ENCODE measurements at places on chromosomes 11 and 22.

DNA sequence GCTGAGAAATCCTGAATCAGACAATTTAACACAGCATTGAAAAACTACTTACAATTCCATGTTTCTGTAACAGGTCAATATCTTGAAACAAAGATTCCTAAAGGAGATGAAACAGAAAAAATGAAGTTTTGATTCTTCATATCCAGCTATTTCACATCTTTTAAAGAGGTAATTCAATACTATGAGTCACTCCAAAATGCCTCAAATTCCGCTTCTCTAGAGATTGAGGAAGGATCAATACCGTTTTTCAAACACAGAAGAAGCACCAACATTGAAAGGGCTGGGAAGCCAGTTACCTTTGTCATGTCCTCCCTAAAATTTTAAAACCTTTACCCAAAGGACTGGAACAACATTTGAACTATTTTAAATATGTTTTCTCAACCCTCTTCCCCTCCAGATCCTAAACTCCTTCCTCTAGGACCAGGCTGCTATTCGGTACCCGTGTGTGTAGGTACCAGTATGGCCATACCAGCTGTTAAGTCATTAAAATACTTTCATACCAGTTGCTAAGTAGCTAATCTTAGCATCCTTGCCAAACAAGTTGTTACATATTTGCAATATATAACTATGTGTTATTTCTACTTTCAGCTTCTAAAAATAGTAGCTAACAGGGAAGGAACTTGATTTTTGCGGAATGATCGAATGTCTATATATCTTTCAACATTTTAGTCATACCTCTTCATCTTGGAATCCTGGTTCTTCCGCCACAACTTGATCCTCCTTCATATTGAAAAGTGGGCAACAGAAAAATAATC, 2.3 kb downstream of the DMC1 start:
- DNase-seq, result no peak

- no peak for DNase-seq
Observed at GRCh38 chr11:11780858-11781257, 60.9 kb upstream of the USP47 start.

GRCh38 chr11:74169738-74170458, 904 bp downstream of the C2CD3 start:
- DNase-seq, result no peak

DNA sequence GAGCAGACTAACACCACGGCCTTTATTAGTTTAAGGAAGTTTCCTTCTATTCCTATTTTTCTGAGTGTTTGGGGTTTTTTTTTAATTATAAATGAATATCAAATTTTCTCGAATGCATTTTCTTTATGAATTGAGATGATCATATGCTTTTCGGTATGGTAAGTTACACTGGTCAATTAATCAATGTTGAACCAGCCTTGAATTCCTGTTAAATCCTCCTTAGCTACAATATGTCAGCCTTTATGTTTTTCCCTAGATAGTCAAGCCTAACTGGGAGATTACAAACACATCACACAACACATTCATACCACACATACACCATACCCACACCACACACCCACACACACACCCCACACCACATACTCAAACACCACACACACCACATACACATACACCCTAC, 247.6 kb downstream of the BRD1 start:
- no peak for DNase-seq

DNA sequence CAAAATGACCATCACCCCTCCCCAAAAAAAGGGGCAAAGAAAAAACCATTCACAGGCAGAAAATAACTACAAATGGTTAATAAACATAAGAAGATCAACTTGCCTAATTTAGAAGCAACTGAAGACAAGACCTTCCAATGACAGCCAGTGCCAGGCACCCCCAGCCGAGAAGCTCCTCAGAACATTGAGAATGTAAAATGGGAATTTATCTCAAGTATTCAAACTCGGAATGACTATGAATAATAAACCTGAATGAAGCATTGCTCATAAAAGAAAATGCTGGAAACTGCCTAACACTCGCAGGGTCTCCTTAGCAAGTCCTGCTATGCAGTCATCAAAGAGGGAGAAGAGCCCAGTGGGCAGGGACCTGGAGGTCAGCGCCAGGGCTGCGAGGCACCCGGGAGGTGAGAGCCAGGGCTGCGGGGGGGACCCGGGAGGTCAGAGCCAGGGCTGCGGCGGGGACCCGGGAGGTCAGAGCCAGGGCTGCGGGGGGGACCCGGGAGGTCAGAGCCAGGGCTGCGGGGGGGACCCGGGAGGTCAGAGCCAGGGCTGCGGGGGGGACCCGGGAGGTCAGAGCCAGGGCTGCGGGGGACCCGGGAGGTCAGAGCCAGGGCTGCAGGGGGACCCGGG, 23.2 kb upstream of the MOB2 start:
- DNase-seq, result no peak

GRCh38 chr22:29654420-29654819, 51.0 kb downstream of the NF2 start:
- DNase-seq, result no peak

DNA sequence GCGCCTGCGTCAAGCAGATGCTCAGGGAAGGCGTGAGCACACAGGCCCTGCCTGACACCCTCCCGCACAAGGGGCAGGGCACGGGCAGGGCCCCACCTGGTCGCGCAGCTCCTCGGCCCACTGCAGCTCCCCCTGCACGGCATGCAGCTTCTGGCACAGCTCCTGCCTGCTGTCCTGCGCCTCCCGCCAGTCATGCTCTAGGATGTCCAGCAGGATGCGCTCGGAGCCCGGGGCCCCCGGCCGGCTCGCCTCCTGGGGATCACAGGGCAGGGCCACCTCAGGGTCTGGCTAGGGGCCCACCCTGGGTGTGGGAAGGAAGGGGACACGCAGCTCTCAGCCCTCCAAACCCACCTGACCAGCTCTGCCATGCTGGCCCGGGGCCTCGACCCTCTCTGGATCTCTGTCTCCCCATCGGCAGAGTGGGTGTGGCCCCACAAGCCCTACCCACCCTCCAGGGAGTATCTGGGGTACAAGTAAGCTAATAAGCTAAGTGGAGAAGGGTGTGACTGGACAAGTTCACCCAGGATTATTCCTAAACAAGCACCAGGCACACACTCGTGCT, 10.7 kb downstream of the CARD10 start:
- DNase-seq, result no peak

DNA sequence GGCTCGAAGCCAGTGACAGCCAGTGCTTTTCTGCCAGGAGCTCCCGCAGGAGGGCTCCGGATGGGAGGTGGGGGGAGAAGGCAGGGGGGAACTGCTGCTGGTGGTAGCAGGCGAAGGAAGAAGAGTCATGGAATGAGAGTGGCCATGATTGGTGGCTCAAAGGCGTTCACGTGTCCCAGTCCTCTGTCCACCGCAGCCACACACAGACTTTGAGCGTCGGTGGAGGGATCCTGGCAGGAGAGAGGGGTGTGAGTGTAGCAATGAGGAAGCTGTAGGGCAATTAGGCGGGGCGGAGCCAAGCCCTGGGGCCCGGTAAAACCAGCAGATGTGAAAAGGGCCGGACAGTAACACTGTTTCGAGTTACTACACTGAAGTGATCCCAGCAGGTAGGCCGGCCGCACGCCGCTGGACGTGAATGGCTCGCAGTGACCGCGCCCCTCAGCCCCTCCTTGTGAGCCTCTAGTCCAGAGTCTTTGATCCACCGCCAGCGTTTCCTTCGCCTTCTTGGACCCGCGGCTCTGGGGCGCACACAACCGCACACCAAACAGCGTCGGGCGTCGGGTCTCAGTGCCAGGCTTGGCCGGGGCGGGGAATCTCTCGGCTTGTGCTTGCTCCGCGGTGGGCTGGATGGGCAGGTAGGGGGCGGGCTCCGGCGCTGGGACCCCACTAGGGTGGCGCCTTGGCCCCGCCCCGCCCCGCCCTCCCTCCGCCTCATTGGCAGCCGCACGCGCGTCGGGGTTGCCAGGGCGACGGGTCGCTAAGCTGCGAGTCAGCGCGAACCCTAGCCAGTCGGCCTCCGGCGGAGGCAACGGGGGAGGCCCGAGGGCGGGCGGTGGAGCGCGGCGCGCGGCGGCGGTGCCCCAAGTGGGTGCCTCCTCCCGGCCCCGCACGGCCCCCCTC, at the start of gene LRRC10B:
TSS of gene LRRC10B (plus strand) at position 788 of the 900 bp plus-strand sequence. CDS start 250 bp downstream, outside the sequence.
- DNase-seq, result peak; percentile 86

DNA sequence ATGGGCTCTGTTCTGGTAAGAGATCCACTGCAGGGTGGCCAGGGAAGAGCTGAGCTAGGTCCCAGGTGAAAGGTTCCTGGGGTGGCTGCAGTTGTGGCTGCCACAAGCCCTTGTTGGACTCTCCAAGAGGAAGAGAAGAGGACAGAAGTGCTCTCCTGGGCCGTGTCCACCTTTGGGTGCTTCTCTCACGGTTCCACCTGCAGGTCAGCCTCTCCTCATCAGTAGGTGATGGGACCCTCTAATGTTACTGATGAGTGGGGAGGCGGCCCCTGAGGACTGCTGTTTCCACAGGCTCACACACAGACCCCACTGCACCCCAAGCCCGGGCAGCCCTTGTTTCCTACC, 804.9 kb downstream of the BRD1 start:
- no peak for DNase-seq

DNA sequence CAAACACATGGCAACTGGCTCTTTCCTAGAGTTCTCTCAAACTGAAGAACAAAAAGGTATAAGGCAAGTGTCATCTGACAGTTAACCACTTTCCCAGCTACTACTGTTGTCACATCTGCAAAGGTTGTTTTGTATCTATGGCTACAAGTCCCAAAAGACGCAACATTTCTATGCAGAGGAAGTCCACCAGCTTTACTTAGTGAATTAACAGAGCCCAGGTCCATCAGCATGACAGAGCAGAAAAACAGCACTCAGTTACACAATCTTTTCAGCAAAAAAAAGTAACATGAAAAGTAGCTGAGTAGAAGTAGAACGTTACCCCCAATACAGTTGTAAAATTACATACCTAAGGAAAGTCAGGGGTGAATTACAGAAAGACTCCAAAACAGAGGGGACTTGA, 12.1 kb downstream of the CPSF7 start:
- DNase-seq, result no peak

- no peak for DNase-seq
Observed at GRCh38 chr11:24556693-24557092, 59.8 kb downstream of the LUZP2 start.

DNA sequence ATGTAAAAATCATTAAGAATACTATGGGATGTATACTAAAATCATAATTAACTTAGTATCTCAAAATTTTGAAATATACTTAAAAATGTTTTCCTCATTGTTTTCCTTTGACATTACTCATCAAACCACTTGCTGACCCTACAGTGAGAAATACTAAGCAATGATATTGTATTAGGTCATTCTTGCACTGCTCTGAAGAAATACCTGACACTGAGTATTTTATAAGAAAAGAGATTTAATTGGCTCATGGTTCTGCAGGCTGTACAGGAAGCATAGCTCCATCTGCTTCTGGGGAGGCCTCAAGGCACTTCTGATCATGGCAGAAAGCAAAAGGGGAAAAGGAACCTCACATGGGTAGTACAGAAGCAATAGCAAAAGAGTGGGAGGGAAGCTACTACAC, 950.9 kb upstream of the CHORDC1 start:
- DNase-seq, result no peak

DNA sequence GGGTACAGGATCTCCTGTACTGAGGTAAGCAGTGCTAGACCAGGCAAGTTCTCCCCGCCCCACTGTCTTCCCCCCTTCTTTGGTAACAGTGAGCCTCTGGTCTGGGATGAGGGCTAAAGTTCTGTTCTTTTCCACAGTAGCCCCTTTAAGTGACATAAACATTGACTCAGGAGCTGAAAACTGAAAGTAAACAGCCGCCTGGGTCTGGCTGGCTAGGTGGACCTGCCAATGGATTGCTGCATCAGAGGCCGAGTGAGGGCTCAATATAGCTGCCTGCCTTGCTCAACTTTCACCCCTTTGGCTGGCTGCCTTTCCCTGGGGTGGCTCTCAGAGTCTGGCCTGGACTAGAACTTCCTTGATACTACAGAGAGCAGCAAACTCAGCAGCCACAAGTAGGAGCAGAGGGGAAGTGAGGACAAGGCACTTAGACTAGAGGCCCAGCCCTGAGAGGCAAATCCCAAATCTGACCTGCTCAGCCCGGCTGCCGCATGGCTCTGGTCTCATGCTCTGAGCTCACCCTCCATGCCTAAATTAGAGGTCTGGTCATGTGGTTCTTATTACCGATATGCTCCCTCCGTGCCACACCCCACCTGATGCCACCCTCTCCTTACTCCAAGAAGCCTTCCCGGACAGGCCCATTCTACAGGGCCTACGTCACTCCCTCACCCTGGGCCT, 9.6 kb upstream of the UCP3 start:
- no peak for DNase-seq

GRCh38 chr11:10550503-10551289, 9.7 kb upstream of the RNF141 start:
- no peak for DNase-seq

DNA sequence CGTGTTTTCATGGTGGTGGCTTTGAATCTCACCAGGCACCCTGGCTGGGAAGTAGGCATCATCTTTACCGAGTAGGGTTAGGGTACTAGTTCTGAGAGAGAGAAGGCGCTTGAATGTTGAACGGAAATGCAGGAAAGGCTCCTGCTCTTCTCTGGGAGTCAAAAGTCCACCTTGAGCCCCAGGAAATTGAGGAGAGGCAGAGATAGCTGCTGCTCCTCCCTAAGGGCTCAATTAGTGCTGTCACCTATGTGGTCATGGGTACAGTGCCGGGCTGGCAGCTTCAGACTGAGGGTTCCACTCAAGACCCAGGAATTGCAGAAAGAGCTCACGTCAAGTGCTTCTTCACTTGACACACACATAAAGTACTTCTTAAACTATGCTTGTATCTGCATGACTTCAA, 1.7 kb downstream of the CCDC157 start:
- DNase-seq, result no peak

- no peak for DNase-seq
Observed at GRCh38 chr11:34640050-34640923, 19.4 kb downstream of the EHF start.

GRCh38 chr11:27234043-27234668, 128.9 kb downstream of the CCDC34 start:
- peak; percentile 35 for DNase-seq

DNA sequence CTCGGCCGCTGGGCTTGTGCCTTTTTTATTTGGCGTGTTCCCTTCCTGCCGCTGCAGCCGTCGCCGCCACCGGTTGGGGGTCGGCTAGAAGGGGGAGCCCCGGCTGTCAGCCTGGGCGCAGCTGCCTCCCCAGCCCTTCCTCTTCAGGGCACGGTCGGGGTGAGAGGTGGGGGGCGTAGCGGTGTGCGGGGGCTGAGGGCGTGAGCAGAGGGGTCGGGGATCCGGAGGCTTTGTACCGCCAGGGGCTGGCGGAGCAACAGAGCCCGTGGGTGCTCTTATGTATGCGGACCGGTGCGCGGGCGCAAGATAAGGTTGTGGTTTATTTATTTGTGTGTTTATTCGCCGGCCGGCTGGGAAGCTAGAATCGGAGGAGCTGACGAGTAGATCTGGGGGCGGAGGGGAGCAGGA, 477 bp downstream of the ZBTB16 start:
- no peak for DNase-seq

GRCh38 chr11:1574238-1574932, 2.3 kb upstream of the DUSP8 start:
- DNase-seq, result peak; percentile 80
